ENCODE measurements at places on chromosomes 6 and 20.

DNA sequence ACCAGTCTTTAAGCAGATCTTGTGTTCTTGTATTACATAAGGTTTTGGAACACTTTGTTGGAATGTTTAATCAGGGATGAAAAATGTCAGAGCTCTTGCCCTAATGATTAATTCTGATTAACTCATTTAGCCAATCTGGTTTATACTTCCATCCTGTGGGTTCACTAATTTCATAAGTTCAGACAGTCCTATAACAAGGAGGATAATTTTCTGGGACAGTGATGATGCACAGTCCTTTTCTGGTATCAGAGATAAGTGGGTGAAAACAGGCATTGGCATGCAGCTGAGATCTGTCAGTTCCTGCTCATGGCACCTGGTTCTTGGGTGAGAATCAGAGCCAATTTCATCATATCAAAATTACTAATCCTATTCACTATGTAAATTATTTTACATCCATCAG lies 125.0 kb upstream of the LAMA2 start:
- DNase-seq = no peak

DNA sequence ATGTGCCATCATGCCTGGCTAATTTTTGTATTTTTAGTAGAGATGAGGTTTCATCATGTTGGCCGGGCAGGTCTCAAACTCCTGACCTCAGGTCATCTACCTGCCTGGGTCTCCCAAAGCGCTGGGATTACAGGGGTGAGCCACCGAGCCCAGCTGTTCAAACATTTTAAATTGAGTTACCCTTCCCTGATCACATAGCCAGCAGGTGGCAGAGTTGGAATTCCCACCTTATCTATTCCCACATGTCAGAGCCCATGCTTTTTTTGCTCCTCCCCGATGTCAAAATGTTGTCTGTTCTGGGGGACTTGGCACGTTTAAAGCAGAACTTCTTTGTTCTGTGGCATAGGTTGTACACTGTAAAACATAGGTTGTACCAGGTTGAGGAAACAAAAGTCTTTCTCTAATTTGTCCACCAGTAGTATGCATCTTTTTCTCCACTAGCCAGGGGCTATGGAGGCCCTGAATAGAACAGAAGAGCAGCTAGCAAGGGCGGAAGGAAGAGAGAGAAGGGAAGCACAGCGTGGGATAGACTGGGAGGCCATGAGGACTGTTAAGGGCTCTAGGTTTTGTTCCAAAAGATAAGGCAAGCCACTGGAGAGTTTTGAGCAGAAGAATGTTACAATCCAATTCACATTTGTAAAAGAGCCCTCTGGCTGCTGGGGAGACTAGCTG lies 7.3 kb upstream of the LBP start:
- no peak for DNase-seq

DNA sequence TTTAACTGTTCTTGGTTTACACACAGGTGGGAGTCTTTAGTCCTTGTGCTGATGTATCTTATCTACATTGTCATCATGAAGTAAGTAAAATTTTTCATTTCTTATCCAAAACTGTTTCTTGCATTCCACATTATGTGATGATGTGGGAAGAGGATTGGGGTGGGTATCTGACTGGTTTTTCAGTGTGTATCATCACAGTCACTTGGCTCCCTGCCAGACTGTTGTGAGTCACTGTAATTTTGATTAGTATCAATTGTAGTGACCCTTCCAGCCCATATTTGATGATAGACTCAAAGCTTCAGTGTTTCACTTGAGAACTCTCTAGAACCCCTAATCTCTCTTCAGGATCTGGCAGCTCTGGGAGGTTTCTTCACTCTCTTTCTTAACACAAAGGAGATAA lies 84.5 kb upstream of the RIN2 start:
- DNase-seq = no peak

DNA sequence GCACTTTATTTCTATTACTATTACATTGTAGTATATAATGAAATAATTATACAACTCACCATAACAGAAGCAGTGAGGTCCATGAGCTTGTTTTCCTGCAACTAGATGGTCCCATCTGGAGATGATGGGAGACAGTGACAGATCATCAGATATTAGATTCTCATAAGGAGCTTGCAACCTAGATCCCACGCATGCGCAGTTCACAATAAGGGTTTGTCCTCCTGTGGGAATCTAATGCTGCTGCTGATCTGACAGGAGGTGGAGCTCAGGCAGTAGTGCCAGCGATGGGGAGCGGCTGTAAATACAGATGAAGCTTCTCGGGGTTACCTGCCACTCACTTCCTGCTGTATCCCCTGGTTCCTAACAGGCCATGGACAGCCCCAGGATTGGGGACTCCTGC lies 139.5 kb upstream of the TCF21 start:
- no peak for DNase-seq

GRCh38 chr6:14450578-14450977 lies 333.0 kb downstream of the CD83 start:
- DNase-seq = no peak

DNA sequence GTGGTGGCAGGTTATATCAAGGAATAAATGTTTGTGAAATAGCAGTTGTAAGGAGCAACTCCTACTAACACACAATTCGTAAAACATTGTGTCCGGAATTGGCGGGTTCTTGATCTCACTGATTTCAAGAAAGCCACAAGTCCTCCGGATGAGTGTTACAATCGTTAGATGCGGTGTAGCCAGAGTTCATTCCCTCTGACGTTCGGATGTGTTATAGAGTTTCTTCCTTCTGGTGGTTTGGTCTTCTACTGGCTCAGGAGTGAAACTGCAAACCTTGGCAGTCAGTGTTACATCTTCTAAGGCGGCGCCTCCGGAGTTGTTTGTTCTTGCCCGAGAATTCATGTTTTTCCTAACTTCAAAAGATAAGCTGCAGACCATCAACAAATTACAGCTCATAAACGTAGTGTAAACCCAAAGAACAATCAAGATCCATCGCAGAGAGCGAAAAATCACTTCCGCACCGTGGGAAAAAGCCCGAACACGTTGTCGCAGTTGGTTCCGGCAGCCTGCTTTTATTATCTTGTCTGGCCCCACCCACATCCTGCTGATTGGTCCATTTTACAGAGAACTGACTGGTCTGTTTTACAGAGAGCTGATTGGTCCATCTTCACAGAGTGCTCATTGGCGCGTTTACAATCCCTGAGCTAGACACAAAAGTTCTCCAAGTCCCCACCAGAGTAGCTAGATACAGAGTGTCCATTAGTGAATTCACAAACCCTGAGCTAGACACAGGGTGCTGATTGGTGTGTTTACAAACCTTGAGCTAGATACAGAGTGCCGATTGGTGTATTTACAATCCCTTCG lies 58.2 kb downstream of the TRIM27 start:
- no peak for DNase-seq

GRCh38 chr6:161138543-161139303 lies 135.1 kb downstream of the AGPAT4 start:
- DNase-seq = no peak

- DNase-seq = no peak
Measured at GRCh38 chr6:18681832-18682503, 294.8 kb downstream of the RNF144B start.

GRCh38 chr20:63950701-63951397 lies 5.4 kb downstream of the UCKL1 start:
- no peak for DNase-seq

GRCh38 chr20:57381596-57382503 lies 9.3 kb upstream of the RBM38 start:
- peak; percentile 69 for DNase-seq

DNA sequence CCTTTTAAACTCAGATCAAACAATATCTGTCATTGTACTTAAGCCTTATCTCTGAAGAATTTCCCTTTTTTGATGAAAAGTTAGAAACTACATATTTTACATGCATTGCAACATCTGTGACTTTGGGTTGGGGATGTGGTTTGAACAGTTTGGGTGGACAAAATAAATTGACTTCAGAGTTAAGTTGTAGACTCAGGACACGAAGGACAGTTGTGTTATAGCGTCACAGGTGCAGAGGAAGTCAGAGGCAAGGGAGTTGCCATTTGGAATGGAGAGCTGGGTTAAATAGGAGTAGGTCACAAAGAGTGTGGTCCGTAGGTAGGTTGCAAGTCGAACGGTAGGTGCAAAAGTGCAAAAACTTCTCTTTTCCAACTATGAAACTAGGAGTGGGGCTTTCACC lies 46.0 kb downstream of the ZFAND3 start:
- no peak for DNase-seq

GRCh38 chr20:57220337-57221145 lies 45.9 kb downstream of the BMP7 start:
- no peak for DNase-seq

- no peak for DNase-seq
Measured at GRCh38 chr6:161237176-161237575, 36.7 kb downstream of the AGPAT4 start.

DNA sequence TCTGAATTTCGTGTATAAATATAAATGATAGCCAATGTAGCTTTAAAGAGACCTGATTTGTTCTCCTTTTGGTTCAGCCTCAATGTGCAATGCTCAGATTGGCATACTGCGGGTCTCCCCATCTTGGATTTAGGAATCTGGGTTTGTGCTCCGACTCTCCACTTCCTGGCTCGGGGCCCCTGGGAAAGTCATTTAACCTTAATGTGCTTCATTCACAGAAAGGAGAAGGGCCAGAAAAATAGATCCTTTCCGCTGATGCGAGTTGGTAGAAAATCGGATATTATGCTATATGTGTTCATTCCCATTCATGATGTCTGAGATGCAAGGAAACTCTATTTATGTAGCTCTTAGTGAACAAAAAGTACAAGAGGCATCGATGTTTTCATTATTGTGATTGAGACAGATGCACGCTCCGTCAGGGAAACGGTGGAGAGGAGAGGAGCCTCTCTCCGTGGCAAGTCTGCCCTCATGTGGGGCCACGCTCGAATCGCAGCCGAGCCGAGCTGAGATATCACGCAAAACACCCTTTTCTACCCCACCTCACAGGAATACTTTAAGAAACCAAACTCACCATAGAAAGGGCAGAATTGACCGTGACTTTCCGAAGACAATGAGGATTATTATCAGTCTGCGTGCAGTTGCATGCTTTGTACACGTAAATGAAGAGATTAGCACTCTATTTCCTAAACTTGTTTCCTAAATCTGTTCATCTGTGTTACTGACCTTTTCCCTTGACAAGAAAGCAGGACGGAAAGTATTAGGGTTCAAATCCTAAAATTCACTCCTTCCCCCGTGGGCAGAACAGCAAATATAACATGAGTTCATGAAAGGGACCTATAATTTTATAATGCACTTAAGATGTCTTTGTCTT lies 136.6 kb downstream of the COL9A1 start:
- no peak for DNase-seq
